ENCODE measurements at places on chromosomes 5 and 9.

DNA sequence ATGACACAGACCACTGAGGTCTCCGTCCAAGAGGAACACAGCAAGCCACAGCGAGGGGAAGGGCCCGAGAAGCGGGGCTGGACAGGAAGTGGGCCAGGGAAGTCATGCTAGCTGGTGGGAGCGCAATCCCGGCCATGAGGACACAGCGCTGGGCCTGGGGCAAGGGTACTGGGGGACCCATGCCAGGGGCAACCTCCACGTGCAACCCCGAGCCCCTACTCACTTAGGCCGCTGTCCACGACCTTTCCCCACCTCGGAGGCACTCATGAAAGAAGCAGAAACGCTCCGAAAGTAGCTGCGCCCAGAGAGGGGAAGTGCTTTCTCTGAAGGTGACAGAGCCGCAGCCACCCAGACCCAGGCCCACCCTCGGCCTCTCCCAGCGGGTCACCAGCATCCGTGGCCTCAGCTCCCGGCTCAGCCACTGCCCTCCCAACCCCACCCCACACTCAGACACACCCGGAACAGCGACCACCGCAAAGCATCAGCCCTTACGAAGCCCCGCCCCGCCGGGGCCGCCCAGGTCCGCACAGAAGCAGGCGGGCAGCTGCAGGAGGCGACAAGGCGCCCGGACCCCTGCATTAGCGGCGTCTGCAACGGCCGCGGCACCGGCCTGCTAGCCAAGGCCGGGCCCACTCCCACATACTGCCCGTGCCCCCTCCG lies 782 bp downstream of the BICD2 start:
- no peak for DNase-seq

DNA sequence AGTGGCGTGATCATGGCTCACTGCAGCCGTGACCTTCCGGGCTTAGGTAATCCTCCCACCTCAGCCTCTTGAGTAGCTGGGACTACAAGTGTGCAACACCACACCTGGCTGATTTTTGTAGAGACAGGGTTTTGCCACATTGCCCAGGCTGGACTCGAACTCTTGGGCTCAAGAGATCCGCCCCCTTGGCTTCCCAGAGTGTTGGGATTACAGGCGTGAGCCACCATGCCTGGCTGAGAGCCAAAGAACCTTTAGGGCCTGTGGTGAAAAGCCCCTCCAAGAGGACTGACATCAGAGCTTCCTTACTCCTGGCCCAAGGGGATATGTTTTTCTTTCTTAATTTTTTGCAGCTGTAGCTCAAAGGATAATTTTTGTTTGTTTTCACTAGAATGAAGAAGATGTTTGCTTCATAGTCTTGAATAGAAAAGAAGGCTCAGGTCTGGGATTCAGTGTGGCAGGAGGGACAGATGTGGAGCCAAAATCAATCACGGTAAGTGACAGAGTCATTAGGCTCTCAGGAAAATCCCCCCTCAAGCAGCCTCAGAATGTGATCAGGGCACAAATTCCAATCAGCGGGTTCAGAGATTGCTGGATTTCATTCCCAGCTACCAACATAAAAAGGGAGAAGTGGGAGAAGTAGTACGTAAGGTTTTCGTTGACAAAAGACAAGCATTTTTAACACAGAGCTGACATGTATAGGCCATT lies 77.1 kb downstream of the GOLPH3 start:
- DNase-seq = no peak

DNA sequence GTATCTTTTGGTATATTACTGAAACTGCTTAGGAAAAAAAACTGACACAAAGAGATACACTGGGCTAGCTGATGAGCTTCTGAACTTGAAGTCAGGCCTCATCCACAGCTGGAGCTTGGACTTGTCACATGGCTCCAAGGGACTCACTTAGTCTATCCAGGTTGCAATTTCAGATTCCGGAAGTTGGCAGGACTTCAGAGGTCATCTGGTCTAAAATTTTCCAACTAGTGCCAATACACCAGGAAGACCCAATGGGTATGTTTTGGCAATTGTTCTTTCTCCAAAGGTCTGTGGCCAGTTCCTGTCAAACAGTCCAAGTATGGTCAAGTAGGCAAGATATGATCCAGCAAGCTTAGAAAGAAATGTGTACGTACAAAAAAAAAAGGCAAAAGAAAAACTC lies 36.7 kb downstream of the MRPS27 start:
- no peak for DNase-seq

GRCh38 chr9:132356324-132356924 lies 1.6 kb upstream of the SETX start:
- no peak for DNase-seq

DNA sequence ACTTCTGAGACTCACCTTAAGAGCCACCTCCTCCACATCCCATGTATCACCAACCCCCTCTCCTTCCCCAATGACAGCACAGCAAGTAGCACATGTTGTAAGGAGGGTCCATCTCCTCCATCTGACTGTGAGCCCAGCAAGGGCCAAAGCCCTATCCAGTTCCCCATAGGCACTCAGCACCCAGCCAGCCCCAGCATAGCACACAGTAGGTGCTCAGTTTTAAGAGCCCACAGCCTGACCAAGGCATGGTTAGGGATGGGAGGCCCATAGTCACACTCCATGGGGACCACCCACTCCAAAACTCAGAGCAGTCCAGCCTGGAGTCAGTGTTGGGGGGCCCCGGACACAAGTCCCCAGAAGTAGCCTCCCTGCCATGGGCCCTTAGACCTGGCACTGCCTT lies 205.7 kb downstream of the CDK5RAP2 start:
- no peak for DNase-seq

DNA sequence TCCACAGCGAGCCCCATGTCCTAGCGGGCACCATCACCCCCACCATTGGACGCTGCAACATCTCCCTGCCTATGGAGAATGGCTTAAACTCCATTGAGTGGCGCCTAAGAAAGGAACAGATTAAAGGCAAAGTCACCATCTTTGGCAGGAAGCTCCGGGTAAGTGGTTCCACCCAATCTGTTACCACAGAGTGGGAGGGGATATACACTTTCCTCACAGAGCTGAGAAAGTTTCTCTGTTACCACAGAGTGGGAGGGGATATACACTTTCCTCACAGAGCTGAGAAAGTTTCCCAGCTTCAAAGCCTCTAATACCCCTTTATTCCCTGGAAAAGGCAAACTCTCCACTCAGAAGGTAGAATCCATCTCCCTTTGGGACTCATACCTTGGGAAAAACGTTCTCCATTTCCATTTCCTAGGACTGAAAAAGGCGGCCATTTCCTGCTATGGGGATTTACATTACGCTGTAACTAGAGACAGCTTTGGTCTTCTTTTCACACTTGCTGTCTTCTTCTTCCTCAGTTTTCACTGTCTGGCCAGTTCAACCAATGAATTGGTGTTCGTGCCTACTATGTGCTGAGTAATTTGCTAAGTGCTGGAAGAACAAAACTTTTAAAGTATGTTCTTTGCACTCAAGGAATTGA lies 63.4 kb upstream of the WWC1 start:
- no peak for DNase-seq
